ENCODE measurements at places on chromosomes 7 and 10.

DNA sequence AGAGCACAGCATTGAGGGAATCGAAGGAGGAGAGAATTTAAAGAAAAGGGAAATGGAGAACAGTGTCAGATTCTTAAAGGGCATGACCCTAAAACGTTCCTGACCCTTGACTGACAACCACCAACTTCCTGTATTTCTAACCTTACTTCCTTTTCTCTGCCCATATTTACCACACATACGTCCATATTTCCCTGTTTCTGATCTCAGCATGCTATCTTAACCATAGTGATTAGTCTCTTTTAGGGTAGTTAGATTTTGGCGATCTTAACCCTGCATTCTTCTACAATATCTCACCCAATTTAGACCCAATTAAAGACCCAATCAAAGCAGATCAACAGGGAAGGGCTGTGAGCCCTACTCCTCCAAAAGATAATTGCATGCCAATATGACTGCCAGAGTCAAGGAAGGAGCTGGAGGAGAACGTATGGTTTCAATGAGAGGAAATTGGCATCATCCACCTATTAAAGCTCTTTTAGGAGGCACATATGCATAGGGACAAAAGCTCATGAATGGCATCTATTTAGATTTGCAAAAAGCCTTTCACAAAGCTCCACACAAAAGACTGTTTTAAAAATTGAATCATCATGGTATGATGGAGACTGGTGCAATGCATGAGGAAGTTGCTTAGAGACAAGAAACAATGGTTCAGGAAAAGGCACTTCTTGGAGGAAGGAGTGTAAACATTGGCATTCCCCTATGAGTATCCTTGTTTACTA, 49.0 kb upstream of the ARHGAP12 start:
- peak; percentile 52 for ATAC-seq

- no peak for ATAC-seq
Observed at GRCh38 chr10:66180021-66180420, 745.8 kb upstream of the LRRTM3 start.

GRCh38 chr7:79376299-79377025, 77.0 kb downstream of the MAGI2 start:
- ATAC-seq, result no peak

- ATAC-seq, result no peak
Observed at GRCh38 chr7:71112436-71112835, 19.5 kb upstream of the GALNT17 start.

DNA sequence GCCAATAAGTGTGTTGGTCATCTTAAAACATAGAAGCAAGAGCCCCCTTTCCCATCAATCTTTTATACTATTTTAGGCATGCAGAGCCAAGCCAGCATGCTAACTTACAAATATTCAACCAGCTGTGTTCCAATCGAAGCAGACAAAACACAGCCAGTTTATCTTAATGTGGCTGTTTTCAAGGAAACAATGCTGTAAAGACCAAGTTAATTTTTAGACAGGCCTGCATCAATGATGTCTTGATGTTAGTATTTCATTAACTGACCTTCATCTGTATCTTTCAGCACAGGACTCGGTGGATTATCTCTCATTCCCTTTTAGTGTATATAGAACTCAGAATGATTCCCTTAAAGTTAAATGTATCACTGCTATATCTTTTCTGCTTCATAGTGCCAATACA, 262.0 kb upstream of the ZWINT start:
- ATAC-seq, result no peak
